Activated gamma-delta T cell treated with anti-CD3 and anti-CD28 coated beads, Interleukin-2, amount 50 U/mL, for 16 hours (primary cell): ENCODE measurements at places on chromosomes 7 and 10.
A peak's percentile ranks its signal among the peaks of the same experiment; 100 is the strongest.

DNA sequence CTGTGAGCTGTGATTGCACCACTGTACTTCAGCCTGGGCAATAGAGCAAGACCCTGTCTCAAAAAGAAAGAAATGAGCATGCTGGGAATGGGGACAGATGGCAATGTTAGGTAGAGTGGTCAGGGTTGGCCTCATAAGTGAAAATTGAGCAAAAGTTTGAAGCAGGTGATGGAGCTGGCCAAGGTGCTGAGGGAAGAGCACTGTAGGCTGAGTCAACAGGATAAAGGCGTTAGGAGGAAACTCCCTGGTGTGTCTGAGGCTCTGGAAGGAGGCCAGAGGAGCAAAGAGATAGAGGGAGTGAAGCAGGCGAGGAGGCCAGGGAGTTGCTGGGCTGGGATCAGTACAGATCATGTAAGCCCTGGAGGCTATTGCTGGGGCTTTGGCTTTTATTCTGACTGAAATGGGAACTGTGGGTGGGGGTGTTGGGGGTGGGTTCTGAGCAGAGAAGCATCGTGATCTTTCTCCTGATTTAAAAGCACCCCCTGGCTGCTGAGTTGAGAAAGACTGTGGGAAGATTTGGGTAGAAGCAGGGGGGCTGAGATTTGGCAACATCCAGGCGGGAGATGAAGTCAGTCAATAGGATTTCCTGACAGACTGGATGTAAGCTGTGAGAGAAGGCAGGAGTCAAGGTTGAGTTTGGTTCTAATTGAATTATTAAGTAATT, 52.5 kb upstream of the VKORC1L1 start:
- no peak for DNase-seq

DNA sequence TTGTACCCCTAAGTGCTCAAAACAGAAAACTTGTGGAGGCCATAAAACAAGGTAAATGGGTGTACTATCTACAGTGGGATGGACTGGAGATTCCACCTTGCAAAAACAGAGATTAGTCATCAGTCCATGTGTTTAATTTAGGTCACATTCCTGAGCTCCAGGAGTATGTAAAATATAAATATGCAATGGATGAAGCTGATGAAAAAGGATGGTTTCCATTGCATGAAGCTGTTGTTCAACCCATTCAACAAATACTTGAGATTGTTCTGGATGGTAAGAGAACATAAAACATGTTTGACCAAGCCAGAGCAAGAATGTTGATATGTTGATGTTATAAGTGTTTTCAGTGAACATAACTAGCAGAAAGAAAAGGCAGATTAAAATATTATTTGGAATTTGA, 14.6 kb downstream of the ASB15 start:
- no peak for DNase-seq

DNA sequence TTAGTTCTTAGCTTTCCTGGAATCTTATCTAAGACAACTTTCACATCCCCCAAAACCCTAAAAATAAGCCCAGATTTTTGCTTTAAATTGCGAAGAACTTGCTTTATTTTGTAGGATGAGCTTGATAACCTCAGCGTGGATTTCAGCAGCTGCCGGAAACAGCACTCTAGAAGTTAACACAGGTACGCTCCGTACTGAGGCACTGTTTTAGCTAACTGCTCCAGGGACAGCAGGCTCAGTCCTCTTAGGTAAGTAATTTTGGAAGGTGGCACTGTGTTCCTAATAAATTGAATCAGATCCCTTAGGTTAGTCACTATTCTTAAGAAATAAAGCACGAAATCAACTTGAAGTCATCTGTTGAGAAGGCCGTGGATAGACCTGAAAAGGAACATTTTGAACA, 2.2 kb upstream of the AUTS2 start:
- no peak for DNase-seq

DNA sequence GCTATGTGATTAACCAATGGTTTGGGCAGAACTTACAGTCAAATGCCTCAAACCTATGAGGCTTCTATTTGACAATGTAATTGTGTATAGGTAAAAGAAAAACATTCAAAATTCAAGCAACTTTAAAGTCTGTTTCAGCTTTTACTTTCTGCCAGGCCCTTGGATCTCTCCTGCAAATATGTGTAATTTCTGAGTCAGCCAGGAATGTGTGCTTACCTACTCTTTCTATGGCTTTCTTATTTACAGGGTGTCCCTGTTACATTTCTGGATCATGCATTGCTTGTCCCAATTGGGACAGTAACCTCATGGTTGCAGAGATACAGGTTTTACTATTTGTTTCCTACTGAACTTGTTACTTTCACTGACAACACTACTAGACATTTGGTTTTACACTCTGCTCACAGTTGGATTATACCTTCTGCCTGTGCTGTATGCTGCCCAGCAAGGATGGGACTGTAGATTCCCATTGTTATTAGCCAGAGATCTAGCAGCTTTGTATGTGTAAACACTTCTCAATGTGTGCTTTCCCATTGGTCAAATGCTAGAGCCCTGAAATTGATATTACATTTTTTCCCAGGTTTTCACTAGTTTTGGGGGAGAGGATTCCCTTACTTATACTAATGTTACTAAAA, 355.3 kb downstream of the ARL4A start:
- DNase-seq: no peak

DNA sequence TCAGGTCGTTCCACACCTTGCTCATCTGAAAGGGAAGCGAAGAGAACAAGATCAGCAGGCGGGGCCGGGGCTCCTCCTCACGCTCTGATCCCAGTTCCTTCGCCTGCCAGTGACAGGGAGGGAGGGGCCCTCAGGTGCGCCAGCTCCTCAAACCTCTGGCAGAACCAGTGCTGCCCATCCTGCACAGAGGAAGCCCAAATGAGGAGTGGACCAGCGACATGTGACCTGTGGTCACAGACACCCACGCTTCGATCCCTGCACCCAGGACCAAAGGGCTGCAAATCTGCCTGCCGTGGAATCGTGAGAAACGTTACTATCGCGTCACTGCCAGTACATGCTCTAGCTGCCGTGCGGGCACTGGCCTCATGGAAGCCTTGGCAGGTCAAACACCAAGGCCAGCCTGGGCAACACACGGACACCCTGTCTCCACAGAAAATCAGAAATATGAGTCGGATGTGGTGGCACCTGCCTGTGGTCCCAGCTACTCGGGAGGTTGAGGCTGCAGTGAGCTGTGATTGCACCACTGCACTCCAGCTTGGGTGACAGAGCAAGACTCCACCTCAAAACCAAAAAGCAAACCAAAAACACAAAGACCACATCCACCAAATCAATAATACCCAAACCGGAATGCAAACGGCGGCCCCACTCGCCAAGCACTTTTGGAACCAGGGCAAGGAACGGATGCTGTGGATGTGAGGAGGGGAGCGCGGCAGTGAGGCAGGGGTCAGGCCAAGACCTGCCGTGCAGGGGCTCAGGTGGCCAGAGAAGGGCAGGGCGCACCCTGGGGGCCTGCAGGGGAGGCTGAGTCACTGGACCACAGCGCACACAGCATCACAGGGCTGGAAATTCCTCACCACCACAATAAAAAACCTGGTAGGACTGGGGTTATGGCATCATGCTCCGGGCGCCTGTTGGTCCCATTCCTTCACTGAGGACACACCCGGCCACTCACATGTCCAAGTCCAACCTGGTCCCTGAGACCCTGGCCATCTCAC, 13.4 kb downstream of the NUDT1 start:
- no peak for DNase-seq

DNA sequence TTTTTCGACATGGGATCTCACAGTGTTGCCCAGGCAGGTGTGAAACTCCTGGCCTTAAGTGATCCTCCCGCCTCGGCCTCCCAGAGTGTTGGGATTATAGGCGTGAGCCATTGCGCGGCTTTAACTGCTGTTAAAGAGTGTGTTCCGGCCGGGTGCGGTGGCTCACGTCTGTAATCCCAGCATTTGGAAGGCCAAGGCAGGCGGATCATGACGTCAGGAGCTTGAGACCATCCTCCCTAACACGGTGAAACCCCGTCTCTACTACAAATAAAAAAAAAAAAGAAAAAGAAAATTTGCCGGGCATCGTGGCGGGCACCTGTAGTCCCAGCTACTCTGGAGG, 1.1 kb downstream of the RABGEF1 start:
- no peak for DNase-seq

DNA sequence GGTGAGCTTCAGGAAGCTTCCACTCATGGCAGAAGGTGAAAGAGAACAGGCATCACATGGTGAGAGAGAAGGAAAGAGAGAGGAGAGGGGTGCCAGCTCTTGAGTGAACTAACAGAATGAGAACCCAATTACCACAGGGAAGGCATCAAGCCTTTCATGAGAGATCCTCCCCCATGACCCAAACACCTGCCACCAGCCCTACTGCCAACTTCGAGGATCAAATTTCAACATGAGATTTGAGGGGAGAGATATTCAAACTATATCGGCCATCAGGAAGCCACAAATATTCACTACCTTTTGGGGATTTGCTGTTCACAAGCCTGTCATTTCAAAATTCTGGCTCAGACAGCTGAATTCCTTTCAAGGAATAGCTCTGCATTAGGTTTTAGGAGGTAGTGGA, 39.9 kb upstream of the SMNDC1 start:
- DNase-seq: no peak

GRCh38 chr7:2530071-2530987, 10.8 kb downstream of the LFNG start:
- peak; percentile 67 for DNase-seq

DNA sequence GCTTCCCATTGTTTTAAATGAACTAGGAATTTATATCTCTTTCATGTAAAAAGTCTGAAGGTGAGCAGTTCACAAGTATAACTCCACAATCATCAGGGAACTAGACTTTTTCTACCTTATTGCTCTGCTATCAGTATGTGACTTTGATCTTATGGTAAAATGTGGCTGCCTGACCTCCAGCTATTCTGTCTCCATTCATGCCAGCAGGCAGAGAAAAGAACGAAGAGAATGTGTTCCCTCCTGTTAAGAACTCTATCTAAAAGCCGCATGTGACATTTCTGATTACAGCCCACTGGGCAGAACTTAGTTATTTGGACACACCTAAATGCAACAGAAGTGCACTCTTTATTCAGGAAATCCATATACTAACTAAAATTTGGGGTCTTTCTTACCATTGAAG, 102.8 kb upstream of the MBL2 start:
- DNase-seq: no peak

GRCh38 chr10:101562231-101562630, 25.8 kb downstream of the POLL start:
- no peak for DNase-seq

GRCh38 chr7:124857672-124858235, 71.9 kb downstream of the POT1 start:
- no peak for DNase-seq

DNA sequence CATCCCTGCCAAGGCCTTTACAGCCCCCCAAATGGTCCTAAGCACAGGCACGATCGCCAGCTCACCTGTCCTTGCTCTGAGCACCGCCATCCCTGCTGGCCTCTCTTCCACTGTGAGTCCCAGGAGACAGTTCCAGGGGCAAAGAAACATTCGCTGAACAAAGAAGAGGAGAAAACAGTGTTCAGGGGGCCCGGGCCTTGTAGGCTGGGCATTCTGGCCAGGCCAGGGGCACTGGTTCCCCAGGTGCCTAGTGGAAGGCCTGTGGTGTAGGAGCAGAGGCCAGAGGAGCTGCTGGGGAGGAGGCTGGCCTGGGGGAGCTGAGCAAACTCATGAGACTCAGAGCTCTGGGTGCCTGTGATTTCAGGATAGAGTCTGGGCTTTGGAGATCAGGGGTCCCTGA, 22.6 kb downstream of the AQP1 start:
- no peak for DNase-seq
